ENCODE measurements at places on chromosomes 12 and 14.

GRCh38 chr12:91178139-91178561 lies 4.5 kb downstream of the DCN start:
- no peak for DNase-seq

GRCh38 chr14:84074626-84075025 lies 1455.3 kb upstream of the FLRT2 start:
- no peak for DNase-seq

- DNase-seq, result no peak
These were observed 2.6 kb downstream of the KRAS start for GRCh38 chr12:25248137-25248536.

DNA sequence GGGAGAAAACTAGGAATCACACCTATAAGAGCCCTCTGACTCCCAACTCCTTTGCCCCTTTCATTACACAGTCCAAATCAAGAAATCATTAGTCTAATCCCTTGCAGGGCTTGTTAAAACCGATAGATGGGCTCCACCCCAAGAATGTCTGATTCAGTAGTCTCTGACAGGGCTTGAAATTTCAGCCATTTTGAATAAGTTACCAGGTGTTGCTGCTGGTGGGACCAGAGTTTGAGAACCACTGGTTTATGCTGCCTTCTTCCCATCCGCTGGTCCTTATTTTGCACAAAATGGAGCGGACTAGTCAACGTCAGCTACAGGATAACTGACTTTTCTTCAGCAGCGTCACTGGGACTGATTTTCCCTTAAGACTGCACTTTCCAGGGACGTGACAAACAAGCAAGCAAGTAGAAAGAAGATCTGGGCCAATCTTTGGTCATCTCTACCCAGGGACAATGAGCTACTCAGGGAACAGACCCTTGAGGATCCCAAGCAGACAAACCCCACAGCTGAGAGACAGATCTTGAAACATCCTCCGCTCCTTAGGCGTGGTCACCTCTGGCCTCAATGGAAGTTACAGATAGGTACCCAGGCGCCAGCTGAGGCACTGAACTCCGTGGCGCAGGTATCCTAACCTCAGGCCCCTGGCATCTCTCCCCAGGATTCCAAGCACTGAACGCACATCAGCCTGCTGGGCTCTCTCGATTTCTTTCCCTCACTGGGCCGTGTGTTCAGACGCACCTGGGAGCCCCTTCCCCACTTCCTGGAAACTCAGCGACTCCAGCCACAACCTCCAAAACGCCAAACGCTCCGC lies 900 bp downstream of the KCTD10 start:
- DNase-seq, result no peak

DNA sequence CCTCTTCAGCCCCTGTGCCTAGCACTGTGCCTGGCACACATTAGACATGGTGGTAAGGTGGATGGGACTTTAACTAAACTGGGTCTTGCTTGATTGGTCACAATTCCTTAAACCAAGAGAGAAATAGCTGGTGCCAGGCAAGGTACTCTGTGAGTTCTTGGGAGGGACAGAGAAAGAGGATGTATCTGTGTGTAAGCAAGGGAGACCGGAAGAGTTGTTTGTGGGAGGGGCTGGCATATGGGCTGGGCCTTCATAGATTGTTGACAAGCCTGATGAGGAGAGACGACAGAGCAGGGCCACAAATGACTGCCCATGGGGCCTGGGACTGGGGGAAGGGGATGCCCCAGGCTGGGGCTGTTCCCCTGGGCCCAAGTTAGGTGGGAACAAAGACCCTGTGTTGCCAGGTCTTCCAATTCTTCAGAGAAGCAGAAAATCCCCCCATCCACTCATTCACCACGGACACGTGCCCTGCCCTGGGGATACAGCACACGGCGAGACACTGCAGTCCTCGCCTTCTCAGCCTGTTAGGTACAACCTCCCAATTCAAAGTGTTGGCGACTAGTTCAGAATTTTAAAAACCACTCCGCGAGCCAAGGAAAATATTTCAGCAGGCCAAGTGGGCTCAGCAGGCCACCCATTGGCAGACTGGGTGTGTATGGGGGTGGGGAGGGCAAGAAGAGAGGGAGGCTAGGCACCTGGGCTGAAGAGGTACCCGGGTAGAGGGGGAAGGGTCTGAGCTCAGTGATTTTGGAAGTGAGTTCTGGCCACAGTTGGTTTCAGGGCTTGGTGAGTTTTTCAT lies 11.4 kb upstream of the CYP46A1 start:
- DNase-seq, result no peak

- DNase-seq, result no peak
These were observed 134.0 kb upstream of the CPSF6 start for GRCh38 chr12:69105101-69105962.

DNA sequence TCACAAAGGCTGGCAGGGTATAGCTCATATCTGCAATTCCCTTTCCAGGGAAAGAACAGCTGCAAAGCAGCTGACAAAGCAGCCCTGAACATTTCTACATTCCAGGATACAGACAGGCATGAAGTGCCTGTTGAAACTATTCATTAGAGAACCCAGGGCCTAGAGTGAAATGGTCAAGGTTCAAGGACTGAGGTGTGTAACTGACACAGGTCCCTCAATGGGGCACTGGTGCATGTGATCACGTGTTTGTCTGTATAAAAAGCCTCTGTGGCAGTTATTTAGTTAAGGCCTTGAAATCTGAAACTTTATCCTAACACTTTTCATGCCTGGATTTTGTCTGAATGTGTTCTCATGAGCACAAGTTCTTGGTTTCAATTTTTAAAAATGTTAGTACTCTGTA lies 47.1 kb downstream of the GIT2 start:
- no peak for DNase-seq

DNA sequence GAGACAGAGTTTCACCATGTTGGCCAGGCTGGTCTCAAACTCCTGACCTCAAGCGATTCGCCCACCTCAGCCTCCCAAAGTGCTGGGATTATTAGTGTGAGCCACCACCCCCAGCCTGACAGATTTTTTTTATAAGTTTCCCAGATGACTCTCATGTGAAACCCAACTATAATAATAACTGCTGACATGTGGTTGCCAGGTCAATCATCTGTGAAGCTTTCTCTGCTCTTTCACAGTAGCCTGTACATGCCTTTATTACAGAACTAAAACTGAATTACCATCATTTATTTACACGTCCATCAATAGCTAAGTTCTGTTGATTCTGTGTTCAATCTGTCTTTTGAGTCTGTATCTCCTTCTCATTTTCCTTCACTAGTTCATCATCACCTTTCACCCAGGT lies 218.5 kb downstream of the RPS29 start:
- no peak for DNase-seq

- DNase-seq, result no peak
These were observed 293.2 kb downstream of the DPF3 start for GRCh38 chr14:72600551-72601330.

GRCh38 chr14:68939893-68940613 lies 39.0 kb downstream of the ACTN1 start:
- no peak for DNase-seq

- DNase-seq, result no peak
These were observed 37.2 kb upstream of the C14orf132 start for GRCh38 chr14:96001866-96002497.

GRCh38 chr14:20546877-20547276 lies 14.0 kb downstream of the RNASE9 start:
- no peak for DNase-seq

GRCh38 chr14:75446447-75446846 lies 18.6 kb downstream of the JDP2 start:
- no peak for DNase-seq

GRCh38 chr12:12008232-12008850 lies 62.4 kb upstream of the BCL2L14 start:
- DNase-seq, result no peak

DNA sequence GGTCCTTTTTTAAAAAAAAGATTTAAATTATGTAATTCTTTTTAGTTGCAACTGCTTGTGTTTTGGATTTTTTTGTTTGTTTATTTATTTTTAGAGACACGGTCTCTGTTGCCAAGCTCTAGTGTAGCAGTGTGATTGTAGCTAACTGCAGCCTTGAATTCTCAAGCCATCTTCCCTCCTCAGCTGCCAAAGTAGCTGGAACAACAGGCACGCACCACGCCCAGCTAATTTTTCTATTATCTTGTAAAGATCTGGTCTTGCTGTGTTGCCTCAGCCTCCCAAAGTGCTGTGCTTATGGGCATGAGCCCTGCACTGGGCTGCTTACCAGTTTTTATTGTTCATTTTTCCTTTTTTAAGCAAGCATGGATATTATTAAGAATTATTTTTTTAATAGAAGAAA lies 10.6 kb upstream of the ART4 start:
- no peak for DNase-seq

GRCh38 chr12:82523996-82524395 lies 162.7 kb upstream of the TMTC2 start:
- DNase-seq, result no peak
